ENCODE measurements at places on chromosomes 1 and 21.

GRCh38 chr1:27563341-27563590 lies 40.7 kb downstream of the AHDC1 start:
- DNase-seq: no peak

- DNase-seq: no peak
These were observed 2.1 kb downstream of the PTGS2 start for GRCh38 chr1:186678155-186678554.

DNA sequence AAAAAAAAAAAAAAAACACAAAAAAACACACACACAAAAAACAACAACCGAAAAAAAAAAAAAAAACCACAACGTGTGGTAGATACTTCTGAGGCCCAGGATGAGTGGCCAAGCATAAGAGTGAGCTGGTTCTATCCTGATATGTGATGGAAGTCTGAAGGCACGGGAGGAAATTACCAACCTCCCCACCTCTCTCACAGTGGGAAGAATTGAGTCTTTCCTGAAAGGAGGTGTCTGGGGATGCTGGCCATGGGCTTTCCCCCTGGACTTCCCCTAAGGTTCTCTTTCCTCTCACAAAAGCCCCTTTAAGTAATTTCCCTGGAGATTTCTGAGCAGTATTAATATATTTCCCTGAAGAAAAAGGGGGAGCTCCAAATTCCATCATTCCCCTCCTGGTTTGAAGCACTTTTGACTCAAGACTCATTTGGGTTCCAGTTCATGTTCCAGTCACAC lies 5.2 kb downstream of the TMCC2 start:
- no peak for DNase-seq

DNA sequence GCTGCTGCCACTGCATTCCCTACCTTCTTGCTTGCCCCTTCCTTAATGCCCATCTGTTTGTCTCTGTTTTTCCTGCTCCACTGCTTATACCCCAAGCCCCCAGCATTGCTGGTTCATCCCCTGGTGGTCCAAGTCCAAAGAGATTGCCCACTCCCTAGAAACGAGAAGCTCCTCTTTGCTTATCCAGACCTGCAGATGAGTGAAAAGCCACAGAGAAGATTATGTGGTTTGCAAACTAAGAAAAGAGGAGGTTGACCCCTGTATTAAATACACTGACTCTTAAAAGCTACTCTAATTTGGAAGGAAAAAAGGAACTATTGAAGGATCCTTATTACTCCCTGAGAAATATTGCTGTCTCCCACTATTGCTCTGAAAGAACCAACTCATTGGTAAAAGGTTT lies 146.8 kb upstream of the RAB4A start:
- DNase-seq: no peak

- DNase-seq: no peak
These were observed 20.7 kb downstream of the SH3BP5L start for GRCh38 chr1:248804771-248805681.
